ENCODE measurements at places on chromosomes 3 and 15.

DNA sequence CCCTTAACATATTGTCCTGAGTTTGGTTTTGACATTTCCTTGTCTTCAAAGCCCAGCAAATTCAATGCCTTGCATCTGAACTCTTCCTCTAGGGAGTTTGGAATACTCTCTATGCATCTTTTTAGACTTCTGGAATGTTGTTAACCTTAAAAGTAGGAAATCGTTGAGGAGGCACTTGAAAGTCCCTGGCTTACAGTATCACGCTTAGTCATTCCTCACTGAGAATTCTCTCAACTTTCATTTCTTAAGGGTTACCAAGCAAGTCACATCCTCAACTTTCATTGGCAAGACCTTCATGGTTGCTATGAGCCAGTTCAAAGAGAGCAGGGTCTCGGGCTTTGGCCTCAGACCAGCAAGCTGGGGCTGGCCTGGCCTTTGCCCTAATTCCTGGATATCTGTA lies 89.9 kb downstream of the ASB7 start:
- DNase-seq, result no peak

- no peak for DNase-seq
Observed at GRCh38 chr3:62201438-62202035, 171.8 kb downstream of the FEZF2 start.

GRCh38 chr3:57658536-57658935 lies 34.3 kb downstream of the DENND6A start:
- DNase-seq, result no peak

GRCh38 chr3:100090669-100091005 lies 23.7 kb downstream of the FILIP1L start:
- DNase-seq, result no peak

DNA sequence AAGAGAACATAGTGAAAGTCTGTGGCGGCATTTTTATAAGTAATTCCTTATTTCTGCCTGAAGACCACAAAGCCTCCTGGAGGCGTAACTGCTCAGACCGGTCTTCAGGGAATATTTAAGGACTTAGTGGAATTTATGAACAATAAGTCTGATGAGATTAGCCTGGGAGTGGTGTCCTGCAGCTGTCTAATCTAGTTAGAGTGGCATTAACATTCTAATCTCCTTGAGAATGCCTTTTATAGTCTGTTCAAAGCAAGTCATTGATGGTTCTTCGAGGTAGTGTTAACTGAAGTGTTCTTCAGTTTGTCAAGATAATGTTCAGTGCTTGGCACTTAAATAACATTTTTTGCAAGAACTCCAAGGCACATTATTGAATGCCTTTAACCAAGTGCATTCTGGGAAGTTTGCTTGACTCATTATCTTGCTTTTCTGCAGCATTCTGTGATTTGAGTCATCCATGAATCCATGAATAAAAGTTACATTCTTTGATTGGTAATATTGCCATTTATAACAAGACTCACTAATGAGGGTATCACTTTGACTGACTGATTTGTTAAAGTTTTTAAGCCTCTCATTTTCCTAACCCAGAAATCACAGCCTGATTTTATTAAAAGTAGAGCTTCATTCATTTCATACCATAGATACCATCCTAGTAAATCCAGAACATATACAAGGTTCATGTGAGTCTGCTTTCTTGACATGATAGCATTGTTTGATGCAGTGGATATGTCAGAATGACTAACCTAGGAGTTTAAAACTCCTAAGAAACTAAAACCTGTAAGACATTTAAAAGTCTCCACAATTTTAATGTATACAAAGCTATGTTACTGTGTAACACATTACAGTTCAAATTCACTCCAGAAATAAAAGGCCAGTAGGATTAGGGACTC lies 12.5 kb downstream of the RBM5 start:
- no peak for DNase-seq

DNA sequence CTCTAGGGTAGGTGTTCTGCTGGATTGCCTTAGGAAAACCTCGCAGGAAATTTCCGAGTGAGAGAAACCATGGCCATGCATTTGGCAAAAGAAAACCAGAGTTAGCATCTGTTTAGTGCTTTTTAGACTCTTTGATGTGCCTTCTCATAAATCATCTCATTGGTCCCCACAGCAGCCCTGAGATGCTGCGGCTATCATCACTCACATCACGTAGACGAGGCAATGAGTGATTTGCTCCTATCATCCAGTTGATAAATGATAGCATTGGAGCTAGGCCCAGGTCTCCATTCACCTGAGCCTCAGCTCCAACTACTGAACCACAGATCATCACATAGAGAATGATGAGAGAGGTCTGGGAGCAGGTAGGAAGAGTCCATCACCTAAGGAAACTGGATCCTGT lies 111.1 kb downstream of the PDCD6IP start:
- no peak for DNase-seq

GRCh38 chr3:129323651-129324294 lies 45.1 kb downstream of the HMCES start:
- DNase-seq, result no peak

- no peak for DNase-seq
Observed at GRCh38 chr15:36921484-36922091, 178.8 kb downstream of the MEIS2 start.

DNA sequence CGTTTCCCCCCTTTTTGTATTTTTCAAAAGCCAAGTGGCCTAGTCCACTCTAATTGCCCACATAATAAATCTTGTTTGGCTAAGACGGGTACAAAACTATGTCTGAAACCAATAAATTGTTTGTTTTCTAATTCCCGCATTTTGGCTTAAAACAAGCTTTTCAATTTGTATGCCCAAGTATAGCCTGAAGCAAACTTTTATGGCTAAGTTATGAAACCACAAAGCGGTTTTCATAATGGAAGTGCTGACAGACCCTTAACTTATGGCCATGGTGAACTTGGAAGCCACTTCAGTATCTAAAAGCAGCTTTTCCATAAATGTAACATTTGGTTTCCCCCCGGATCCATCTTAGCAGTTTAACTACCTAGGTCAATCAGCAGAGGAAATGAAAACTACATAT lies 29.9 kb upstream of the POLR2M start:
- no peak for DNase-seq

GRCh38 chr15:95948411-95948810 lies 382.1 kb upstream of the NR2F2 start:
- DNase-seq, result no peak

- no peak for DNase-seq
Observed at GRCh38 chr3:194087995-194088855, 47.7 kb upstream of the HES1 start.

GRCh38 chr15:33846142-33846541 lies 122.2 kb upstream of the CHRM5 start:
- DNase-seq, result no peak

- peak; percentile 94 for DNase-seq
Observed at GRCh38 chr15:69160141-69160993, at the start of gene GLCE. TSS of gene GLCE (plus strand) at chr15:69160635. CDS start at chr15:69255807, 95,172 bp downstream.

- no peak for DNase-seq
Observed at GRCh38 chr3:33438284-33438668, 1.9 kb downstream of the UBP1 start.

DNA sequence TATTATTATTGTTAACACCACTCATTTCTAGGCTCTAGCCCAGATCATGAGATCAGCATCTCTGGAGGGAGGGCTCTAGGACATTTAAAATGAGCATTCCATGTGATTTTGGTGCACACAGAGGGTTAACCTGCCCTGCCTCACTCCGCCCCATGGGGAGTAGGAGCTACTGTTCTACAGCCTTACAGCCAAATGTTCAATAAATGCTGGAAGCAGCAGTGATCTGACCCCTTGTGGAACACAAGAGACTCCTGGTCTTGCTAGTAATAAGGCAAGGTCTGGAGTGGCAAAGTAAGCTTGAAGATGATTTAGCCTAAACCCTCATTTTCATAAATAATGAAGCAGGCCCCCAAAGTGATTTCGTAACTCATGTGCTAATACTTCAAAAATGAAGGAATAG lies 166.4 kb upstream of the EOMES start:
- DNase-seq, result no peak

- no peak for DNase-seq
Observed at GRCh38 chr3:8519156-8519555, 17.5 kb downstream of the LMCD1 start.

DNA sequence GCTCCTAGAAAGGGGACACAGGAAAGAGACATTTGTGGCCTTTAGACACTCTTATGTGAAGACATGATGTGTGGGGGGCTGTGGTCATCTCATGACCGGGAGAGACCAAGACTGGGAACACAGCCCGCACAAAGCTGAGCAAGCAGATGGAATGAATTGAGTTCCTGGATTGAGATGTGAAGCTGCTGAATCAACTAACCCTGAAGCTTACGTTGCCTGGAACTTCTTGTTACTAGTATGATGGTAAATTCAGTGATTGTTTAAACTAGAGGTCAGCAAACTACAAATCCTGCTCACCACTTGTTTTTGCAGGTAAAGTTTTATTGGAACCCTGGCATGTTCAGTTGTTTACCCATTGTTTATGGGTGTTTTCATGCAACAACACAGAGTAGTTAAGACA lies 83.4 kb upstream of the BHLHE40 start:
- DNase-seq, result no peak

DNA sequence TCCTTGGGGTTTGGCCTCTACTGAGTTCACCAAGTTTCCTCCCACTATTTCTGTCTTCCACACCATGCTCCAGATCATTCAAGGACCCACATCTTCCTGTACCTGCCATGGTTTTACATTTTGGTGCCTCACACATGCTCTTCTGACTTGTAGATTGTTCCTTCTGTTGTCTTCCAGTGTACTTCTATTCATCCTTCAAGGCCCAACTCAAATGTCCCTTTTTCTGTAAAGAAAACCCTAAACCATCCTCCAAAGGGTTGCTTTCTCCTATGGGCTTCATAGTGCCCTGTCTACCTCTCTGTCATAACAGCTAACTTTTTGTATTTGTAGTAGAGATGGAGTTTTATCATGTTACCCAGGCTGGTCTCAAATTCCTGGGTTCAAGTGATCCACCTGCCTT lies 20.1 kb upstream of the TSEN2 start:
- DNase-seq, result no peak

- peak; percentile 25 for DNase-seq
Observed at GRCh38 chr15:65869954-65870871, 922 bp downstream of the RAB11A start.

GRCh38 chr15:29097168-29097567 lies 172.5 kb downstream of the NSMCE3 start:
- DNase-seq, result no peak

DNA sequence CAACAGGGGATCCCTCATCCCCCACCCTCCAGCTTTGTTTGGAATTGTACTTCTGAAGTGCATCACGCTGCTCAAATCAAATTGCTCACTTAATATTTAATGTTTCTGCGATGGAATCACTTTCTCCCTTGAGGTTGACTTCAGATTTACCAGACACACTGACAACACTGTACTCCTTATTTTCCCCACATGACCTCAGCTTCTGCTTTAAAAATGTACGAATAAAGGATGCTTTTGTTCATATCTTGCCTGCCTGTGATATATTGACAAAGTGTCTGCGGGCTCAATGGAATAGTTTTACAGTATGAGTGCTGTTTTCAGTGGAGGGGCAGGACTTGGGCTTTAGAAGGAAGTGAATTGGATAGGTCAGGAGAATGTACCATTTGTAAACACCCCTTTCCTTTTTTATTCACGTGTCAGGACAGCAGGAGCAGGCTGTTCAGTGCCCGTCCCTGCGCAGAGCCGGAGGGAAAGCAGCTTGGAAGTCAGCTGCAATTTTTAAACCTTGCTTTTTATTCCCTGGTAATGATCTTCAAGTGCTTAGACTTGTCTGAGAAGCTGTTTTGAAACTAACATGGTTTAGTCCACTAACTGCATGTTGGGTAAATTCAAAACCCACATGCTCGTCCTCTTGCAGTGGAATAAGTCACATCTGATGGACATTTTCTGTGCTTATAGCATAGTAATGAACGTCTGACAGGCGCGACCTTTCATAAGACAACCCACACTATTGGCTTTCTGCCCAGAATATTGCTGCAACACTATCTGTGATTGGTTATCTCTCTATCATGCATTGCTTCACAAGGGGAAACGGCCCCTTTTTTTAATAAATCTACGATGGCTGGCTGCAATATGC lies 29.9 kb downstream of the MBNL1 start:
- no peak for DNase-seq
